ENCODE measurements at places on chromosomes 2 and 18. TPM values are rescaled to one million over a fixed set of nuclear protein-coding genes. Genes with fewer than 3 reads are reported as not detected.

GRCh38 chr2:113858764-113859163 is 31.1 kb upstream of the ACTR3 start:
- peak; percentile 83 for DNase-seq

- DNase-seq = no peak
Measured at GRCh38 chr18:62325806-62326645, 916 bp downstream of the TNFRSF11A start.

CIB4 gene
- not detected for total RNA-seq

RBKS gene
- 1.5 TPM for total RNA-seq

GRCh38 chr2:5725794-5726463 is 33.7 kb downstream of the SOX11 start:
- no peak for DNase-seq

DNA sequence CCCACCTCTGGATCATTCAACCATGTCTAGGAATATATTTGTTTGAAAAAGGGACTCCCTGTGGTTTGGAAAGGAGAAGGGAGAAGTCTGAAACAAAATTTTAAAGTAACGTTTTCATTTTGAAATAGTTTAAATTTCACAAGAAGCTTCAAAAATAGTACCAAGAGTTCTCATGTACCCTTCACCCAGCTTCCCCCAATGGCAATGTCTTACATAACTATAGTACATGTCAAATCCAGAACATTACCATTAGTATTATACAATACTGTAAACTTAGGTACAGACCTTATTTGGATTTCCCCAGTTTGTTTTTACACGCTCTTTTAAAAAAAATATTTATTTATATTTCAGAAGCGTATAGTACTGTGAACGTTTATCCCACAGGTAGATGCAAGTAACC is 4.0 kb upstream of the LYG2 start:
- DNase-seq = no peak

WNT10A gene
- total RNA-seq = 0.06 TPM

DNA sequence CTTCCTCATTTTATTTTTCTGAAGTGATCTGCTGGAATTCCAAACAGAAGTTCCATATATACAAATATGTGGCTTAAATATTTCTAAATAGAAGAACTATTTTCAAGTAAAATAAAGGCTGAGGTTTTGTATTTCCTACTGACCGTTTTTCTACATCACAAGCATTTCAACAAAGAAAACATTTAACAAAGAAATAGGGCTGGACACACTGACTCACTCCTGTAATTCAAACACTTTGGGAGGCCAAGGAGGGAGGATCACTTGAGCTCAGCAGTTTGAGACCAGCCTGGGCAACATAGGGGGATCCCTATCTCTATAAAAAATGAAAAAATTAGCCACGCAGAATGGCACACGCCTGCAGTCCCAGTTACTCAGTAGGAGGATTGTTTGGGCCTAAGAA is 44.6 kb downstream of the TANK start:
- DNase-seq = no peak

Measured in LHCN-M2 (cell line).